ENCODE measurements at places on chromosomes 3 and 15.

DNA sequence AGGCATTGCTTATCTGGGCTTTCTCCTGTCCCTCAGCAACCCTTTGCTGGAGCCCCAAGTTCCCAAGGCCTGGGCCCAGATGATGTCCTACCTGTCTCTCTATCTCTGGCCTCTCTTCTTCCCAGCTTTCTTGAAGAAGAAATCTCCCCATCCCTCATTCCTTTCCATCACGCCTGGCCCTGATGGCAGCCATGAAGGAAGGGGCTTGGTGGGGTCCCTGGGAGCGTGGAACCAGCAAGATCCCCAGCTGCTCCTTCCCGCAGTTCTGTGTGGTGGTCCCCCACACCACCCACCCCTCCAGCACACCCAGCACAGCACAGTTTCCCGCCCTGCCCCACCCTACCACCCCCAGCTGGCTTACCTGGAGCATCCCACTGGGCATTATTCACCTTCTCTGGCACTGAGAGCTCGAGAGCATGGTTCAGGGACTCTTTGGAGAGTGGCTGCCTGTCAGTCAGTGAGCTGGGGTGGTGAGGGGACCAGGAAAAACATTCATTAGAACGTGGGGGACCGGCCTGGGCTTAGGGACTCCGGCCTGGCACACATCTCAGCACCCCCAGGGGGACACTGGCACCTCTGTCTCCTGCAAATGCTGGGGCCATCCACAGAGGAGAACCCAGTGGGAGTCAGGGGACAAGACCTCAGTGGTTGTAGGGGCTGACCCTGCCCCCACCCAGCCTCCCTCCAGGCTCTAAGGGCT is 26.6 kb downstream of the ACSBG1 start:
- no peak for DNase-seq

GRCh38 chr3:144351011-144351410 is 379.4 kb downstream of the DIPK2A start:
- DNase-seq: no peak

DNA sequence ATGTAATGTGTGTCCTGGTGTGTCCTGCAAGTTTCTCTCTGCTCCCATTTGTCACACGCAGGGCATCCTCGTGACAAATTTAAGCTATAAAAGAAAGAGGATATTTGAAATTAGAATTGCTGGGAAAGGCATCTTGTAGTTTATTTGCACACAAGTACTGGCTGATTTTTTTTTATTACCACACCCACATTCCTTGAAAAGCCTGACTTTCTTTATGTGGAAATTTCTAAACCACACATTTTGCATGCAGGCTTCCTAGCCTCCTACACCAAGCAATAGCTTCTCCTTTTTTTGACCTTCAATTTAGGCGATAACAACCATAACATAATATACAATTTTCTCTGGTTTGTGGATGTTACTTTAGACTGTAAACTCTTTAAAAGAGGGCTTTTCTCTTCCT is 126.1 kb downstream of the SERPINI1 start:
- no peak for DNase-seq

- no peak for DNase-seq
Measured at GRCh38 chr3:63869940-63870614, 6.4 kb downstream of the ATXN7 start.

DNA sequence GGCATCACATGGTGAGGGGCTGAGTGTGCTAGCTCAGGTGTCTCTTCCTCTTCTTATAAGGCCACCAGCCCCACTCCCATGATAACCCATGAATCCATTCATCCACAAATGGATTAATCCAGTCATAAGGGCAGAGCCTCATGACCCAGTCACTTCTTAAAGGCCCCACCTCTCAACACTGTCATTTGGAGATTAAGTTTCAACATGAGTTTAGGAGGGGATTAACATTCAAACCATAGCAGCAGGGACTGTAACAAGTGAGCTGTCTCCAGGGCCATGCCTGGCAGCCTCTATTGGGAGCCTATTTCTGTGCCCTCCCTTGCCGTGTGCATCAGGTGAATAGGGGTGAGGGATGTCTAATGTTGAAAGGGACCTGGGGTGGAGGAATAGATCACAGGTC is 77.5 kb downstream of the CHRD start:
- DNase-seq: no peak

DNA sequence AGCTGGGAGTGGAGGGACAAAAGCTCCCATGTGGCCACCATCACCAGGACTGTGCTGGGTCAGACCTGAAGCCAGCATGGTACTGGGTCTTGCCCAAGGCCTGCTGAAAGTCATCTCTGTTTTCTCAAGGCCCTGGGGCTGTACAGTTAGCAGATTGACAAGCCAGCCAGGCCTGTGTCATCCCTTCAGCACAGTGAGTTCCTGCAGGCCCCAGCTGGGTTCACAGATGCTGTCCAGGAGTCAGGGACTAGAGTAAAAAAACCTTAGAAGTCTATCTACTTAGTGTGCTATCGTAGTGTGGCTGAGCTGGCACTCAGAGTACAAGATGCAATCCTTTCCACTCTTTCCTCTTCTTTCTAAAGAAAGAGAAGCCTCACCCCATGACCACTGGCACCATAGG is 246.0 kb upstream of the NAALADL2 start:
- DNase-seq: no peak

GRCh38 chr3:9122732-9123364 is 126.6 kb downstream of the SRGAP3 start:
- no peak for DNase-seq

DNA sequence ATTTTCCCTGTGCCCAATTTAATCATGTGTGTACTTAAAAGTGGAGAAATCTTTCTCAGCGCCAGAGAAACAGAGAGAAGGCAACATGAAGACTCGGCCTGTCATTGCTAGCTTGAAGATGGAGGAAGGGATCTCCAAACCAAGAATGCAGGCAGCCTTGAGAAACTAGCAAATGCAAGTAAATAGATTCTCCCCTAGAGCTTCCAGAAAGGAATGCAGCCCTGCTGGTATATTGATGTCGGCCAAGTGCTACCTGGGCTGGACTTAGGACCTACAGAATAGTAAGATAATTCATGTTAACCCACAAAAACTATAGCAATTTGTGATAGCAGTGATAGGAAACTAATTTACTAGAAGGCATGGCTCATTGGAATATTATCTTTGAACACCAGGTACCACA is 150.9 kb upstream of the ABI3BP start:
- no peak for DNase-seq
